Heart right ventricle (tissue), 16 donors: ENCODE measurements at places on chromosomes 13 and 19. TPM values are rescaled to one million over a fixed set of nuclear protein-coding genes. Genes with fewer than 3 reads are reported as not detected.

Gene ZNF568
- 4.3 TPM for polyA plus RNA-seq

Gene FCER2
- 0.44 TPM for polyA plus RNA-seq

Gene PSG4
- not detected for polyA plus RNA-seq

Gene SYNGR4
- not detected for polyA plus RNA-seq

Gene FPR1
- 4.4 TPM for polyA plus RNA-seq

Gene MUC16
- not detected for polyA plus RNA-seq

Gene ZNF699
- 0.80 TPM for polyA plus RNA-seq

Gene DIRAS1
- polyA plus RNA-seq, result 63.7 TPM

Gene MEGF8
- 16.3 TPM for polyA plus RNA-seq

Gene GJA3
- 4.0 TPM for polyA plus RNA-seq

Gene KLK15
- polyA plus RNA-seq, result not detected

Gene SAFB
- polyA plus RNA-seq, result 59.6 TPM

Gene NMRK2
- polyA plus RNA-seq, result 1,168 TPM

Gene ELOF1
- 52.2 TPM for polyA plus RNA-seq

Gene CFAP97D2
- not detected for polyA plus RNA-seq

Gene SIGLEC12
- not detected for polyA plus RNA-seq

Gene GPR12
- 0.04 TPM for polyA plus RNA-seq

Gene ZSCAN4
- 0.29 TPM for polyA plus RNA-seq

Gene ZNF430
- polyA plus RNA-seq, result 2.0 TPM

Gene OVOL3
- polyA plus RNA-seq, result not detected

Gene PRTN3
- not detected for polyA plus RNA-seq

Gene RAB11B
- 112 TPM for polyA plus RNA-seq

Gene SLITRK5
- polyA plus RNA-seq, result 0.01 TPM

Gene SUGP1
- polyA plus RNA-seq, result 32.0 TPM

Gene CASP14
- polyA plus RNA-seq, result not detected

Gene RDH8
- not detected for polyA plus RNA-seq

Gene PSG7
- polyA plus RNA-seq, result not detected

Gene ZNF587B
- polyA plus RNA-seq, result 1.3 TPM

Gene DYRK1B
- polyA plus RNA-seq, result 17.3 TPM

Gene LYL1
- 11.5 TPM for polyA plus RNA-seq

Gene LRRC25
- polyA plus RNA-seq, result 1.1 TPM

Gene PSG6
- not detected for polyA plus RNA-seq

Gene ZNF419
- 9.2 TPM for polyA plus RNA-seq

Gene KLK11
- polyA plus RNA-seq, result 0.59 TPM

Gene VMAC
- 5.8 TPM for polyA plus RNA-seq

Gene KLK10
- not detected for polyA plus RNA-seq

Gene FBXW9
- polyA plus RNA-seq, result 4.6 TPM

Gene CKAP2
- 1.8 TPM for polyA plus RNA-seq

Gene ATP4A
- polyA plus RNA-seq, result not detected

Gene CGB5
- polyA plus RNA-seq, result not detected

Gene PODNL1
- polyA plus RNA-seq, result 2.3 TPM

Gene KCNN1
- not detected for polyA plus RNA-seq

Gene VSTM1
- not detected for polyA plus RNA-seq

Gene RGL3
- 5.2 TPM for polyA plus RNA-seq

Gene IZUMO4
- 8.6 TPM for polyA plus RNA-seq

Gene MTUS2
- 18.7 TPM for polyA plus RNA-seq

Gene ZNF836
- polyA plus RNA-seq, result 2.3 TPM

Gene SLAIN1
- polyA plus RNA-seq, result 1.4 TPM

Gene PSG11
- polyA plus RNA-seq, result not detected

Gene LILRA6
- polyA plus RNA-seq, result 1.5 TPM

Gene ZNF491
- polyA plus RNA-seq, result 4.0 TPM

Gene GNG7
- 8.4 TPM for polyA plus RNA-seq

Gene SIGLEC6
- not detected for polyA plus RNA-seq

Gene OR7A5
- not detected for polyA plus RNA-seq

Gene SPRED3
- polyA plus RNA-seq, result 0.51 TPM

Gene LHFPL6
- polyA plus RNA-seq, result 50.8 TPM

Gene DNAAF3
- 1.2 TPM for polyA plus RNA-seq
